ENCODE measurements at places on chromosomes 12 and 14. TPM values are rescaled to one million over a fixed set of nuclear protein-coding genes. Genes with fewer than 3 reads are reported as not detected.

ADAM20 gene
- total RNA-seq: 2.8 TPM

LRP1-AS gene
- total RNA-seq: not detected

TBX5 gene
- total RNA-seq: 0.10 TPM

IL23A gene
- total RNA-seq: 0.49 TPM

SIX1 gene
- total RNA-seq: 1.7 TPM

LRRC10 gene
- not detected for total RNA-seq

SLC38A4 gene
- total RNA-seq: 37.1 TPM

LTBP2 gene
- total RNA-seq: 6.8 TPM

KRT73 gene
- total RNA-seq: not detected

SLC10A1 gene
- total RNA-seq: 0.23 TPM

KLRD1 gene
- 7.8 TPM for total RNA-seq

PTGES3 gene
- total RNA-seq: 212 TPM

HELB gene
- 7.0 TPM for total RNA-seq

FBXO34 gene
- total RNA-seq: 52.0 TPM

TBK1 gene
- total RNA-seq: 26.1 TPM

DNA sequence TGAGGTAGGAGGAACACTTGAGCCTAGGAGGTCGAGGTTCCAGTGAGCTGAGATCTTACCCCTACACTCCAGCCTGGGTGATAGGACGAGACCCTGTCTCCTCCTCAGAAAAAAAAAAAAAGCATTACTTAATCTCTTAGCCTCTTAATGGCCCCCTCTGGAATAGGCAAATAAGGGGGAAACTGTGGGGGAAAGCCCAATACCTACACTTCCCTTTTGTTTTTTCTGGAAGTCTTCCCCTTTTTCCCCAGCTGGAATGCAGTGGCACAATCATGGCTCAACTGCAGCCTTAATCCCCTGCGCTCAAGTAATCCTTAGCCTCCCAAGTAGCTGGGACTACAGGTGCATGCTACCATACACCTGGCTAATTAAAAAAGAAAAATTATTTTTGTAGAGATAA is 32.2 kb downstream of the RCOR1 start:
- no peak for DNase-seq

GRCh38 chr14:58738189-58738836 is 100.6 kb downstream of the DACT1 start:
- DNase-seq: no peak

GRCh38 chr12:1277905-1278304 is 286.9 kb downstream of the ERC1 start:
- no peak for DNase-seq

GRCh38 chr12:62885242-62885641 is 49.7 kb downstream of the PPM1H start:
- no peak for DNase-seq

GRCh38 chr14:69044965-69045555 is 66.0 kb upstream of the ACTN1 start:
- DNase-seq: no peak

- no peak for DNase-seq
Measured at GRCh38 chr14:34040766-34041165, 89.9 kb upstream of the EGLN3 start.

DNA sequence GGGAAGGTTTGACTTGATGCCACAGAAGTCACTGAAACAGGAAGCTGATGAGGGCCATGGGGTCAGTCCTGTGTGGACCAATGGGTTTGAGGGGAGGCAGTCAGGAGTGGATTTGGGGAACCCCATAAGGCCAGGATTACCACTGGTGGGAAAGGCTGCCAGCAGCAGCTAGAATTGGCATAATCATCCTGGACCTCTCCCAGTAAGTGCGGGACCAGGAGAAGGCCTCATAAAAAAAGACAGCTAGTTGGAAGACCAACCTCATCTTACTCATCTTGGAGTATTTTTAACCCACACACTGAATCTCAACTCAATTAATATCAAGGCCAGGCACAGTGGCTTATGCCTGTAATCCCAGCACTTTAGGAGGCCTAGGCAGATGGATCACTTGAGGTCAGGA is 22.7 kb downstream of the TBX3 start:
- DNase-seq: peak; percentile 61

DNA sequence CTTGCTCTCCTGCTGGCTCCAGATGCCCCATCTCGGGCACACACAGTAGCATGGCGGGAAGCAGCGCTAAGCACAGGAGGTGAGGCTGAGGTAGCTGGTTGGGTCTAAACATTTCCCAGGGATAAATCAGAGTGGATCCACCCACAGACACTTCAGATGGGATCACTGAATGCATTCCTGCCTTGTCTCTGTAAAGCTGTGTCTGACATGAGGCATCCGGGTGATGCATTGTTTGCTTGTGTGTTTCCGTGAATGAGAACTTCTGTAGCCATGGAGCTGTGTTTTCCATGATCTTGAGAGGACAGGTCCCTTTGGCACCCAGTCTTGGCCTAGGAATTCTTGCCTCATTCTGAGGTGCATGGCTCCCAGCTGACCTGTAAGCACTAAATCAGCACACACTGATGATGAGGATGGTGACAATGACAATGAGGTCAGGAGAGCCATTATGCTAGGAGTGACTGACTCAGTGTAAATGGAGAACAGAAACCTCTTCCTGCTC is 6.7 kb upstream of the KRT75 start:
- no peak for DNase-seq

DNA sequence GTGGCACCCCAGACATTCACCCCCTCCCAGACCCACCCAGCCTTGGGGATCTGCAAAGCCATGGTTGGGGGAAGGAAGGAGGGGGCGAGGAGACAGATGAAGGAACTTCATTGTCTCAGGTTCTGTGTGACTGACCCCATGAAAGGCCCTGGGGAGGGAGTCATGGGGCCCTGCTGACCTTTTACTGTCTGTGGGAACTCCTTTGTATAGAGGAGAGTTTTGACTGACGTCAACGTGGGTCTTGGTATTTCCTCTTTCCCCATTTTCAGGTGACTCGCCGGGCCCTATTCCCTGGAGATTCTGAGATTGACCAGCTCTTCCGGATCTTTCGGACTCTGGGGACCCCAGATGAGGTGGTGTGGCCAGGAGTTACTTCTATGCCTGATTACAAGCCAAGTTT is 3.1 kb upstream of the RAB5B start:
- no peak for DNase-seq

DNA sequence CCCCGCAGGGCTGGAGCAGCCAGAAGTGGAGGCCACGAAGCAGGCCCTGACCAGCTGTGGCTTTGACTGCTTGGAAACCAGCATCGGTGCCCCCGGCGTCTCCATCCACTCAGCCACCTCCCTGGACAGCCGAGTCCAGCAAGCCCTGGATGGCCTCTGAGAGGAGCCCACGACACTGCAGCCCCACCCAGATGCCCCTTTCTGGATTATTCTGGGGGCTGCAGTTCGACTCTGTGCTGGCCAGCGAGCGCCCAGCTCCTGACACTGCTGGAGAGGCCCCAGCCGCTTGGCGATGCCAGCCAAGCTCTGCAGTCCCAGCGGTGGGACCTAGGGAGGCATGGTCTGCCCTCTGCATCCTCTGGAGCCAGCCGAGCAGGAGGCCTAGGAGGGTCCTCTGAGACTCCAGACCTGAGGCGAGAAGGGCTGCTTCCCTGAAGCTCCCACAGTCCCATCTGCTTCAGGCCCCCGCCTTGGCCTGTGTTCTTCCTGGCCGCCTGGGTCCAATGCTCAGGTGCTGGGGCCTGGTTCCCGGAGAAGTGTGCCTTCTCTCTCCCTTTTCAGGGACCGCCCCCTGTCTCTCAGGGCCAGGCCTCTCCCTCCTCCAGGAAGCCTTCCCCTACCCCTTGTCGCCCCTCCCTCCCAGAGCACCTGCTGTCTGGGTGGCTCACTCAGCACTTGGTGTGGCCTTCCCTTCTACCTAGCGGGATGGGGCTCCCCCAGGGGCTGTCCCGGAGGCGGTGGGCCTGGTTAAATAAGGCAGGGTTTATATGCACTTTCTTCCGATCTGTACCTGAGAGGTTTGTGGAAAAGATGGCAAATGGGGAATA is 23.0 kb downstream of the MVK start:
- no peak for DNase-seq

- no peak for DNase-seq
Measured at GRCh38 chr12:110821917-110822316, 24.9 kb upstream of the CCDC63 start.

GRCh38 chr12:117162167-117162539 is 28.1 kb downstream of the FBXO21 start:
- DNase-seq: no peak

GRCh38 chr12:104599272-104600035 is 142.7 kb downstream of the CHST11 start:
- DNase-seq: no peak

DNA sequence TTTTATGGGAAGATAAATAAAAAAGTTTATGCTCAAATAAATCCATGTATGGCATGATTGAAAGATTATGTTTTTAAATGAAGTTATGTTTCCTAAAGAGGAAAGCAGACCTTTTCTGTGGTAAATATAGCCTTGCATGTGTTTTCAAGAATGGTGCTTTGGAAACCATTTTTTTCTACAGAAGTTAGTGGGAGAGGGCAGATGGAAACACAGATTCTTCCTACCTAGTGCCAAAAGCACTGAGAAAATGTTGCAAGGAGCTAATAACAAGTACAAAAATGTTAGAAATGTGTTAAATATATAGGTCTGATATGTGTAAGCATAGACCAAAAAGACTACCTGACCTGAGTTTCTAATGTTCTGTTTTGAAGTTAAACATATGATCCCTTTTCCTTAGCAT is 24.3 kb downstream of the TECPR2 start:
- no peak for DNase-seq

- DNase-seq: no peak
Measured at GRCh38 chr14:104749111-104749649, 3.8 kb upstream of the SIVA1 start.

DNA sequence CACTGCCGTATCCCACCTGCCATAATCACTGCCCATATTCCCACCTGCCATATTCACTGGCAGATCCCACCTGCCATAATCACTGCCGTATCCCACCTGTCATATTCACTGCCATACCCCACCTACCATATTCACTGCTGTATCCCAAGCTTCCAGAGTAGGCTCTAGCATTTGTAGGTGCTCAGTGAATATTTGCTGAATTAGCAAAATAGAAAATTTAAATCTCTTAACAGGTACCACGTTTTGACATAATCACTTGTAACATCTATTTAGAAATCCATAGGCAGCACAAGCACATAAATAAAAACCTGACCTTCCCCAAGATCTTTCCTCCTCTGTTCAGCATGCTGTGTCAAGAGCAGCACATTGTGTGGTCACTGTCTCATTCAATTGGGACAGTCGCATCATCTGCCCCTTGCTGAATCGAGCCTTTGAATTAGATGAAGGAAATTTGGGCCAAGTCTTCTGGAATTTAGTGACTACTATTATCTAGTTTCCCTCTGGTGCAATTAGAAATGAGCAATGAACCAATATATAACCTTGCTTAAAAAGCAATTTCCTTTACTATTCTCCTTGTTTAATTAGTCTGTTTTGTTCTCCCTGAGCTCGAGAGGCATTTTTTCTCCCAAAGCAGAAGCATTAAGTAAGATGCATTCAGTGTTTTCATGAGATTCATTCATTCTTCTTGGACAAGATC is 144.9 kb upstream of the FGD4 start:
- DNase-seq: no peak

DNA sequence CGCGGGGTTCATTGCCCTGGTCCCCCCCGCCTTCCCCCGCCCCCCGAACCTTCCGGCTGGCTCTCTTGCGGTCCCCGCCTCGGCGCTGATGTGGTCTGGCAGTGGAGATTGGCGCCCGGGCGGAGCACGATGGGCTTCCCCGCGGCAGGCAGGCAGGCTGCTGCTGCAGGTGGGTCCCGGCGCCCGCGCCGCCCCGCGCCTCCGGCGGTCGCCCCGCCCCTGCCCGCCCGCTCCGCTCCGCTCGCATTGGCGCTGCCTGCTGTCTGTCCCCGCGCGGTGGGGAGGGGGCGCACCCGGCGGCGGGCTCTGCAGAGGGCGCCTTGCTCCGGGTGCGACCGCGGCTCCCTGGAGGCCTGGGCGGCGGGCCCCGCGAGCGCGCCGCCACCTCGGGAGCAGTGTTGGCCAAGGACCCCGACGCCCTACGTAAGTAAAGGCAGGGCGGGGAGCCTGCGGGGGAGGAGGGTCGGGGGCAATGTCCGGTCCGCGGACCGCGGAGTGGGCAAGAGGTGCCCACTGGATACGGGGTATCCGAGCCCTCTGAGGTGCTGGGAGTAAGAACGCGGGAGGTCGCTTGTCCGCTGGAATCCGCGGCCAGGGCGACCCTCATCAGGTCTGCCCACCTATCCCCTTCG is at the start of gene AKAP5:
Gene AKAP5 (plus strand): TSS at position 309 of the 632 bp plus-strand sequence. CDS start 2,896 bp downstream, outside the sequence.
- DNase-seq: peak; percentile 55

- peak; percentile 58 for DNase-seq
Measured at GRCh38 chr14:102591372-102591943, 991 bp upstream of the RCOR1 start.

- no peak for DNase-seq
Measured at GRCh38 chr12:124191024-124191359, 103.9 kb upstream of the RFLNA start.

DNA sequence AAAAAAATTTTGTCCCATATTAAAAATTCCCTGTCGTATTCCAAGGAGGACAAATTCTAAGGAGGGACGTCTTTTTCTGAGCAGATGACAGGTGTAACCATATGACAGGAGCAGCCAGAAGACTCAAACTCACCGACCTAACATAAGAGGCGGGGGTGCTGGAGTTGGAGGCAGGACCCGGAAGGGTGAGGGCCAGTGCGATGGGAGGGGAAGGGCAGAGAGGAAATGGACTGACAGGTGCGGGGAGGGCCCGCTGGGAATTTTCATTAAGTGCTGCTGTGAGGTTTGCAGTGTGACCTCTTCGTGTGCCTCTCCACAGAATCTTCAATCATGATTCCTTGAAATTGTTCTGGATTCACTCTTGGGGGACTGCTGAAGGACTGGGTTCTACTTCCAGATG is 189.4 kb downstream of the NTF3 start:
- DNase-seq: no peak

DNA sequence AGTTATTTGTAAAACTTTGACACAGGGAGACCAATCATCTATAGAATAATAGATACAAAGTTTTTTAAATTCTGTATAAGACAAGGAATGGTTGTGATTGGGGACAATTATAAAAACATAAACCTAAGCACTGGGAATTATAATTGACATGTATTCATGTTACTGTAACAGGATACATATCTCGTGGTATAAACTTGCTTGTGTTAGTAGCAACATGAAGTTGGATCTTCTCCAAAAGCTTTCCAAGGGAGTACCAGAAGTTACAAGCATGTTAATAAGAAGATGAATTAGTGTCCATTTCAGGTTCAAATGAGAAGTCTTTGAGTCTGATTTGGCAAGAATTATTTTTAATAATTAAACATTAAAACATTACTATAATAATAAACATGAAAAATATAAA is 42.2 kb downstream of the CDKL1 start:
- no peak for DNase-seq

- DNase-seq: no peak
Measured at GRCh38 chr12:67757651-67758050, 109.1 kb downstream of the DYRK2 start.

DNA sequence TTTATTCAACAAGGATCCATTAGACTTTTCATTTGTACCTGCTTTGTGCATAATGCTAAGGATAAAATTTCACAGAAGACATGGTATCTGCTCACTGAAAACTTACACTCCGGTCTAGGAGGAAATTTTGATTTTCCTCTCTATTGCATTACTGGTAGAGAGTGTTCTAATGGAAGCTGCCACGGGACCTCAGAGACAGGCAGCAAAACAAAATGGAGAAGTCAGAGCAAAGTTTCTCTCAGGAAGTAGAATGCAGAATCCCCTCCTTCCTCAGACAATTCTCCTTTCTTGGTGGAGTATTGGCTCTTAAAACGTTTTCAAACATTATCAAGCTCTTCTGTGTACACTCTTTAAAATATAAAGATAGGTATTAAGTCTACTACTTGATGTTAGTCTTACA is 12.3 kb downstream of the CLEC2B start:
- no peak for DNase-seq

- no peak for DNase-seq
Measured at GRCh38 chr12:113744802-113745395, 221.2 kb downstream of the RBM19 start.
